AML-193 (cell line): ENCODE measurements at places on chromosomes 6 and 20.

GRCh38 chr6:150719831-150720230, 120.1 kb downstream of the PLEKHG1 start:
- DNase-seq = no peak

DNA sequence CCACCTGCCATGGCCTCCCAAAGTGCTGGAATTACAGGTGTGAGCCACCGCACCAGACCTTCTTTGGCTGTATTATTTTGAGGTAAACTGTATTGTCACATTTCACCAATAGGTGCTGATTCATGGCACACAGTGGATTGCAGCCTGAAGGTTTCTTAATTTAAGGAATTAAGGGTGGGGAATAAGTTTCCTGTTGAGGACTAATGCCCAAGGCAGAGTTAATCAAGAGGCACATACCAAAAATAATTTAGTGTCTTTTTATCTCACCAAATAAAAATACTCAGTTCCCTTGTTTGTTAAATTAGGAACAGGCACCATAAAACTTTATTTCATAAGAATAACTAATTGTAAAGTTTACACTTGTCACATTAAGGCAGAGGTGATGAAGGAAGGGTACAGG, 103.7 kb downstream of the SLX4IP start:
- DNase-seq = no peak

- DNase-seq = no peak
Observed at GRCh38 chr20:49697071-49697470, 16.6 kb downstream of the B4GALT5 start.

GRCh38 chr6:83429857-83430610, 817 bp downstream of the ME1 start:
- no peak for DNase-seq

GRCh38 chr6:112320561-112321318, 26.4 kb upstream of the RFPL4B start:
- DNase-seq = no peak

GRCh38 chr6:110786271-110786670, 29.0 kb downstream of the CDK19 start:
- no peak for DNase-seq

GRCh38 chr6:27168108-27168507, 79.4 kb upstream of the PRSS16 start:
- no peak for DNase-seq

DNA sequence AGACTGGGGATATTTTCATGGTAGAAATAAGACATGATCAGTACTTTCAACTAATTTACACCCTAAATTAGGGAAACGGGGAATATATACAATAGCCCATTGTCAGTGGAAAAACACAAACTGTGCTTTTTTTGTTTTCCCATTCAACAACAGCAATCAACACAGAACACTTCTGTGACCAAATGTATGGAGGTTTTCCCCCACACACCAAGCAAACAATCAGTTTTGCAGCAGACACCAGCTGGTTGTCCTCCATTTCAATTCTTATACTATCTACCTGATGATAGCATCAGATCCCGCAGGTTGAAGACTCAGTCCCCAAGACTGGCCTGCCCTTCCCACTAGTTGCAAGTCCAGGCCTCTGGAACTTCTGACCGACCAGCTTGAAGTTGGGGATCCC, 4.5 kb downstream of the HINT3 start:
- DNase-seq = no peak

DNA sequence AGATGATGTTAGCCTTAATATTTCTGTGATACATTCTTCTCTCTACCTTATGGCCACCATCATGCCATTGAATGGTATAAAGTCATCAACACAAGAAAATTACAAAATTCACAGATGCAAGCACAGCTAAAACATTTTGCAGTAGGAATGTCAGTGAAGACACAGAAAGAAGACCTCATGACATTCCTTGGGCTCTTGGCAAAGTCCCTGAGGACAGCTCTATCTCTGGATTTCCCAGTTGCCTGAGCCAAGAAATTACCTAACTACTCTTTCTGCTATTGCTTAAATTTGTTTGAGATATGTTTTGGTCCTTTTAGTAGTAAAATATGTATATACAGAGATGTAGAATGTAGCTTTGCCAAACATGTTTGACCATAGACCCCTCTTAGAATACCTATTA, 201.0 kb upstream of the STXBP5 start:
- no peak for DNase-seq

DNA sequence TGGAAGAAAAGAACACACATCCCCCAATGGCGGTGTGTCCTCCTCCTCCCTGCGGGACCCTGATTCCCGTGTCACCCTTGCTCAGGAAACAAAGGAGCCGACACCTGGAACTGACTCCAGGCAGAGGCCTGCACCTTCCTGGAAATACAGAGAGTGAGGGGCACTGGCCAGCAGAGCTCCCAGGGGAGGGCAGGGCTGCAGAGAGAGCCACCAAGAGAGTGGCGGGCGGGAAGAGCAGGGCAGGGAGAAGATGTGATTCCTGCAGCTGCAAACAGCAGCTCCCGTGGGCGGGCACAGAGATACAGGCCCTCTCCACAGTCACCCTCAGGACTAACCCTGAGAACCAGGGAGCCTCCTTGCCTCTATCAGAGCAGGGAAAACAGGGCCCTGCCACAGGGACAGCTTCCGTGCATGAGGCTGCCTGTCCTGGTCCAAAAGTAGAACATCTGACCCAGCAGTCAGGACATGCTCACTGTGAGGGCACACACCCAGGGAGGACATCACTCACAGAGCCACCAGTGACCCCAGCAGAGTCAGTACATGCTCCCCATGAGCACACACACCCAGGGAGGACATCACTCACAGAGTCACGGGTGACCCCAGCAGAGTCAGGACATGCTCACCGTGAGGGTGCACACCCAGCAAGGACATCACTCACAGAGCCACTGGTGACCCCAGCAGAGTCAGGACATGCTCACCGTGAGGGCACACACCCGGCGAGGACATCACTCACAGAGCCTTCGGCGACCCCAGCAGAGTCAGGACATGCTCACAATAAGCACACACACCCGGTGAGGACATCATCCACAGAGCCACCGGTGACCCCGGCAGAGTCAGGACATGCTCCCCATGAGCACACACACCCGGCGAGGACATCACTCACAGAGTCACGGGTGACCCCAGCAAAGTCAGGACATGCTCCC, 193.1 kb downstream of the DLL1 start:
- DNase-seq = no peak

GRCh38 chr6:25094726-25095125, 159.0 kb upstream of the RIPOR2 start:
- no peak for DNase-seq

- no peak for DNase-seq
Observed at GRCh38 chr20:58714923-58715351, 22.3 kb downstream of the NPEPL1 start.

GRCh38 chr6:85464722-85465150, 14.9 kb downstream of the NT5E start:
- peak; percentile 55 for DNase-seq

DNA sequence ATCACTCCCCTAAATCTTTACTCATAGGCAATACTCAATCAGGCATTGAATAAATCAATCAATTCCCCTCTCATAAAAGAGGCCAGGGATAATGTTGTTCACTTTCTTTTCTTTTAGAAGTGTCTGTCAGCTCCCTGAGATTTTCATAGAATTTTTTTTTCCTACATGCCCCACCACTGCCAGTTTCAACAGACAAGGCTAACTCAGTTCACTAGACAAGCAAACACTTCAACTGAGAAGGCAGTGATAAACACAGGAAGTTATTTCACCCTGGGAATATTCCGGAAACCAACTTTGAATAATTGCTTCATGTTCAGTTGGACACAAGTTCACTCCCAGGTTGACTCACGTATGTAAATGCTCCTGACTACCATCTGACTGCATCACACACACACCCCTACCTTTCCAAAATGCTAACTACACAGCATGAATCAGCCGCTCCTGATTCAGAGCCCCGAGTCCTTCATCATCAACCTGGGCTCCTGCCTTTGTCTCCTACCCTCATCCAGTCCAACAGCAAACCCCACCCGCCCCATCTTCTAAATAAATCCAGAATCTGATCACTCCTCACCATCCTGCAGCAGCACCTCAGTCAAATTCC, 143.9 kb downstream of the BCAS1 start:
- peak; percentile 61 for DNase-seq

DNA sequence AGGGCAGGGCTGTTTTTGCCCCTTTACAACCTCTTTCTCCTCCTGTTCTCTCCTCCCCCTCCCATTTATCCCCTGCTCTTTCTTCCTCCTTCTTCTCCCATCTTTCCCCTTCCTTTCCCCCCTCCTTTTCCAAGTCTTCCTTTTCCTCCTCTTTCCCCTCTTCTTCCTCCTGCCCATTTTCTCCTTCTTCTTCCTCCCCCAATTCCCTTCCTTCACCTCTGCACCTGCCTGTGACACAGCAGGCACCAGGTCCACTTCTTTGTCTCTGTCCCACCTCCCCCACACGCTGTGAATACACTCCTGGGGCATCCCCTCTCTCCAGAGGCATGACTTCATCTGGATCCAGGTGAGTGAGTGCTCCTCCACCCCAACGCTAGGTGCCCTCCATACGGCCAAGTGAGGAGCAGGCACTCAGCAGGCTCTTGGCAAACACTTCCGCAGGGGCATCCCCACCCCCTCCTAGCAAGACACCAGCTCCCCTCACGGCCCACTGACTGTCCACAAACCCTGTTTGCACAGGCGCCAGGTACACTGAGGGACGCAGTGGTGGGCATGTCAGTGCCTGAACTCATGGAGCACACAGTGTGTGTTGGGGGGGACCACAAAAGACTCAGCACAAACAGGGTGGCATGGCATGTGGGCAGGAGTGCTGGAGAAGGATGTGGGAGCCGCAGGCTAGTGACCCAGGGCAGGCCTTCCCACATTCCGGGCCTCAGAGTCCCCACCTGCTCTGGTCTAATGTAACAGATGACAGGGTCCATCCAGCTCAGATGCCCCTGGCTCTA, 10.7 kb upstream of the TLDC2 start:
- no peak for DNase-seq

DNA sequence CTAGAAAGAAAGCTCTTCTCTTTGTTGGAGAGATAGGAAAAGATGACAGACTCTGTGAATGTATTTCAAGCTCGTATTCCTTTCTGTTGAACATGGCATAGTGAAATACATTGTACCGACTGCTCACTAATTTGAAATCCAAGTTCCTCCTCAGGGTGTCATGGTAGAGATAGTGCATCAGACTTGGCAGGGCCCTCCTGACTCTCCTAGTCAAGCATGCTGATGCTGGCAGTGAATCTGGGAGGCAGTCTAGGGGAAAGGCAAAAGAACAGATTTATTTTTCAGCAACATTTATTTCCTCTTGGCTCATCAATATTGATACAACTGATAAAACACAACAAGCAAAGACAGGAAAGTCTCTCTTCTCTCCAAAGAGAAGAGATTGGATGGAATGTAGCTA, 356.3 kb upstream of the IRAK1BP1 start:
- no peak for DNase-seq

GRCh38 chr6:159178847-159179246, 9.6 kb downstream of the FNDC1 start:
- no peak for DNase-seq
